Kidney capillary endothelial cell (primary cell): ENCODE measurements at places on chromosomes 6 and 20.

DNA sequence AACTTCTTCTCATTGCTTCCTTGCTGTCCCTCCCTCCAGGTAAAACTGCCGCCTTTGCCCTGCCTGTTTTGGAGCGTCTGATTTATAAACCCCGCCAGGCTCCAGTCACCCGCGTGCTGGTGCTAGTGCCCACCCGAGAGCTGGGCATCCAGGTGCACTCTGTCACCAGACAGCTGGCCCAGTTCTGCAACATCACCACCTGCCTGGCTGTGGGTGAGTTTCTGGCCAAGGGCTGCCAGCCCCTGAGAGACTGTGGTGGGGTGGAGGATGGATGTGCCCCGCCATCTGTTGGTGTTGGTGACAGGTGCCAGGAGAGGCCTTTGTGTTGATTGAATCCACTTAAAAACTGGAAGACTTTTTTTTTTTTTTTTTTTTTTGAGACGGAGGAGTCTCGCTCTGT is 9.5 kb downstream of the DDX27 start:
- no peak for DNase-seq

- no peak for DNase-seq
Measured at GRCh38 chr6:167731731-167732422, 94.8 kb upstream of the AFDN start.

GRCh38 chr6:139249395-139249794 is 42.4 kb downstream of the TXLNB start:
- DNase-seq: no peak

GRCh38 chr6:29764422-29765196 is 41.4 kb downstream of the HLA-F start:
- DNase-seq: no peak

- no peak for DNase-seq
Measured at GRCh38 chr6:111716325-111716724, 110.6 kb upstream of the TRAF3IP2 start.

DNA sequence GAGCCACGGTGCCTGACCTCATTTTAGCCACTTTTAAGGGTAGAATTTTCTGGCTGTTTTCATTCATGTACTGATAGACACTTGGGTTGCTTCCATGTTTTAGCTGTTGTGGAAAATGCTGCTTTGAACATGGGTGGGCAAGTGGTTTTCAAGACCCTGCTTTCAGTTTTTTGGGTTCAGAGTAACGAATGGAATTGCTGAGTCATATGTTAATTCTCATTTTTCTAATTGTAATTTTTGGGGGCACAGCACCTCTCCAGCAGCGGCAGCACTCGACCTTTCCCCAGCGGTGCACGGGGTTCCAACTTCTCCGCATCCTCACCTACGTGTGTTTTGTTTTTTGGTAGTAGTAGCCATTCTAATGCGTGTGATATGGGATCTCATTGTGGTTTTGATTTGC is 5.4 kb downstream of the NQO2 start:
- no peak for DNase-seq

DNA sequence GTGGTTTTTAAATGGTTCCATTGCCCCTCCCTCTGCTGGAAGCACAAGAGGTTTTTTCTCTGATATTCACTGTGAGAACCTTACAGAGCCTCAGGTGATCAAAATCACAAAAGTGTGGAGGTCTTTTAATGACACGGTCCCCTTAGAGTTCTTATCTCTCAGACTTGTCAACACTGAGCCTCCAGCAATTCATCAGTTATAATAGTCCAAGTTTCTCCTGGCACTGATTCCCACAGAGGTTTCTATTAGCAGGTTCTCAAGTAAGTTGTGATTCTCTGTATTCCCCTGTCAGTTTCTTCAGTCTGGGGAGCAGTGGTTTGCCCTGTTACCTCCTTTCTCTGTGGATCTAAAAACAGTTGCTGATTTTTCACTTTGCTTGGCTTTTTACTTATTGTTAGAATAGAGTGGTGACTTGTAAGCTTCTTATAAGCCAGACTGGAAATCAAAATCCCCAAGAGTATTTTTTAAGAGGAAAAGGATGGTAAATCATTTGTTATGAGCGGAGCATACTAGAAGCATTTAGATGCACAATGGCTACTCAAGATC is 157.4 kb upstream of the BMP5 start:
- DNase-seq: no peak

DNA sequence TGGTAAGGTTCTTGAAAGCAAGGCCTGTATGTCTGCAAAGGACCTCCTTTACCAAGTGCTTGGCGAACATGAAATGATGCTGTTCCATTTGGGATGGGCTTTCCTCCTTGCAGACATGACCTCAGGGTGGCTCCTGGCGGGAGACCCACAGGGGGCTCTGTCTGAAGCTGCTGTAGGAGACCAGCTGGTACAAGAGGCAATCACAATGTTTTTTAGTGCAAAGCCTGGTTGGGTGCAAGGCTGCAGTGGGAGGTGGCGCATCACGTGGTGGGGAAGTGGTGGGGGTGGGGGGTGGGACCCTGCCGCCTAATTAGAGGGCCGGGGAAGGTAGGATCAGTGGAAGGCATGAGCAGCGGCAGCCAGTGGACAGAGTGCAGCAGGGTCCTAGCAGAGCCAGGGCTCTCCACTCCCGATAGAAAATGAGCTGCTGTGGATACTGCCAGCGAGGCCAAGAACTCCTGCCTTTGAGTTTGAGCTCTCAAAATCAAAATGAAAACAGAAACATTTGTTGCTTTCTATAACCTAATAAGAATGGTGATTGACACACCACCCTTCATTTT is 9.1 kb upstream of the ARMC2 start:
- DNase-seq: no peak

GRCh38 chr6:143718472-143718871 is 40.7 kb downstream of the PHACTR2 start:
- no peak for DNase-seq

DNA sequence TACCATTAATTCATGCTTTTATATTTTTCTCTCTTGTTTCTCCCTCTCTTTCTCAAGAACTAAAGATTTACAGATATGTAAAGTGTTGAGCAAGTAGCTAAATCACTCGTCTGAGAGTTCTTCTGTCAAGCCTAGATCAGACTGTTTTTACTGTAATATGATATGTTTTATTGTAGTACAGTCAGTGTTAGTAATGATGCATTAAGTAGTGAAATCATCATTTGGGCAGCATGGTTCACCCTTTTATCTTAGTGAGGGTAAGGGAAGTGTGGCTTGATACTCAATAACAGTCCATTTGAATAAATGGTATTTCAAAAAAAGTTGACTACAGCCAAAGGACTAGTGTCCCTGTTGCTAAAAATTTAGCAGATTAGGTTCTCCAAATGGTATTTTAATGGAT is 9.2 kb downstream of the CYB5R4 start:
- DNase-seq: no peak

GRCh38 chr20:32559753-32560380 is 25.3 kb downstream of the NOL4L start:
- no peak for DNase-seq

GRCh38 chr20:35907017-35907701 is 47.1 kb downstream of the SCAND1 start:
- DNase-seq: peak; percentile 16

GRCh38 chr6:436308-437036 is 44.9 kb downstream of the IRF4 start:
- no peak for DNase-seq

DNA sequence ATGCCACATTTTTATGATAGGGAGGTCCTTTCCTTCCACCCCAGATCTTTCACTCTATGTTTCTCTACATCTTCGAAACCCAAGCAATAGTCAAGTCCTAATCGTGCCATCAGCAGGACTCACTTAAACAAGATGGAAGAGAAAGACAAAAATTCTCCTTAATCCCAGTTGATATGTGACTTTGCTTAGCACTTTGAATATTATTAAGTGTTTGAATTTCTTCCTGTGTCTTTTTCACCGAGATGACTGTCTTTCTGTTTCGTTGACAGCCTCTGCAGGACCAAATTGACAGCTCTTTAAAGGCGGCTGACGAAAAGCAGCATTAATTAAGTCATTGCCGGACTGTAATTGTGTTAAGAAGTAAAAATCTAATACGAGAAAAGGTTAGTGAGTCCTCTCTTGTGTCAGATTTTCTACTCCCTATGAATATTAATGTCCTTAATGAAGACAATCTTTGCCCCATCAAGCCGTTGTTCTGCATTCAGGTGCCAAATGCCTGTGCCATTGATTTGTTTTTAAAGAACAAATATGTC is 208.8 kb upstream of the TSHZ2 start:
- no peak for DNase-seq

DNA sequence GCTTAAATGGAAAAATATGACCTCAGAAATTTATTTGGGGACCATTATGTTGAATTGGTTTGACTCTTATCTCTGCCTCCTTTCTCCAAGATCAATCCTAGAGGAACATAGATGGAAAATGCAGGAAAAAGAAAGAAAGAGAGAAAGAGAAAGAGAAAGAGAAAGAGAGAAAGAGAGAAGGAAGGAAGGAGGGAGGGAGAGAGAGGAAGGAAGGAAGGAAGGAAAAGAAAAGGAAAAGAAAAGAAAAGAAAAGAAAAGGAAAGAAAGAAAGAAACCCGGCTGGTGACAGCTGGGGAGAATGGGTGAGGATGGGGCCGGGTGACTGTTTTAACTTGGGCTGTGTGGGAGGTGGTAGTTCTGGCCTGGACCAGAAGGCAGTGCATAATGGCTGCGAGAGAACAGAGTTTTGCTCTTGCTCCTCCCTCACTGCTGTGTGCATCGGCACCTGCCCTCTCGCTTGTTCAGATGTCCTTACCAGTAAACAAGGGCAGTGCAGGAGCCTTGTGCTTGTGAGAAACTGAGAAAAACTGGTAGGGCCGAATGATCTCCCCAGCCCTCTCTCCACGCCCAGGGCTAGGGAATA is 24.7 kb downstream of the GLO1 start:
- no peak for DNase-seq

DNA sequence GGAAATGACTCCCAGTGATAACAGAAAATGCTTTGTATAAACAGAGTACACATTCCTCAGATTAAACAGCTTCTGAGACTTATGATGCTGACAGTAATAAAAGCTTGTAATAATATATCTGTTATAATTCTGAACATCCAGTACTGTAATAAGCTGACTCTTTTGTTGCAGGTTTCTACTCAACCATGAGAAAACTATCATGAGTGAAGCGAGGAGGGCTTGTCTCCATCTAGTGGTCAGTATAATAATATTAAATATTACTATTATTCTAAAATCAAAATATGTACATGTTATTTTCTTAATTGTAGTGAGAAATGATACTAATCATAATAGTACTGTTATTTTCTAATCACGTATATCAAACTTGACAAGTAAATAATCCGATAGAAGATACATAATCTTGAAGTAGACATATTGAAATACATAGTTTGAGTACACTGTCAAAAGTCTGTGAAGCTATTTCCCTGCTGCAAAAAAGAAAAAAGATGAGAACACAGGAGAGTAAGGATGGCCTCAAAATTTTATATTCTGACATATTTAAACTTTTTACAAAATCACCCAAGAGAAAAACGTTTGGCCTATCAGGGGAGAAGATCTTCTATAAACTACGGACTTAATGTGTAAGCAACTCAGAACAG is 183.1 kb downstream of the MOXD1 start:
- peak; percentile 50 for DNase-seq

DNA sequence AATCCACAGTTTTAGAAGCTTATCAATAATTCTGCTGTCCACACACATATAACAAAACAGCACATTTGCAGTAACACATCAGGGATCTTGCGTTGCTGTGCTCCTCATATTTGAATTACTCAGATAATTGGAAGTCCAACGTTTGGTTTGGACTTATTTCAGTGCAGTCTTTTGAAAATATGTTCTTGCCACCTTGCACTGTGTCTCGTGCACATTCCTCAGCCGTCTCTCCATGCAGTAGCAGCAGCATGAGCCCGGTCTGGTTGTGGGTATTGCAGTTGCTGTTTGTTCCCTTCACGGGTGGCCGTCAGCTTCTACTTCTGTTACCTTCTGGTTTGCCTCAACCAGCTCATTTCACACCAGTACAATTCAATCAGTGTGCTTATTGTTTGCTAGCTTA is 215.5 kb downstream of the SLC24A3 start:
- DNase-seq: no peak

GRCh38 chr20:63706027-63706695 is 1.6 kb downstream of the ARFRP1 start:
- DNase-seq: no peak

DNA sequence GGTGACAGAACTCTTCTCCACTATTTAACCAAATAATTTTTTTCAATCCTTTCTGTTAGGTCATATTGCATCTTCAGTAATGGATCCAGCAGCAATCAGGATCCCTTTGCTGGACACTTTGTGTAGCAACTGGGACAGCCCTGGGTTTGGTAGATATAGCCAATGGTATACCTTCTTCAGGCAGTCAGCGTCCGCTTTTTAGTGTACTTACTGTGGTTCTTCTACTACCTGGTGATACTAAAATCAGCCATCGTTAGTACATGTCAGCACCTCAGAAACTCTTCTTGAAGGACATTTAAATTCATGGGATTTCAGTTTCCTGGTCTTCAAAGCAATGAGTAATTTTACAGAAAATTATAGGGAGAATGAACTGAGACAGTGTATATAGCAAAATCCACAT is 93.5 kb downstream of the ADGRG6 start:
- no peak for DNase-seq

GRCh38 chr20:36384022-36384619 is 78.0 kb downstream of the DLGAP4 start:
- peak; percentile 42 for DNase-seq
